Lung (tissue), 17 donors: ENCODE measurements at places on chromosomes 2 and 18.
A peak's percentile ranks its signal among the peaks of the same experiment; 100 is the strongest.

- DNase-seq: peak; percentile 54
Observed at GRCh38 chr18:11689669-11690565, 853 bp downstream of the GNAL start.

DNA sequence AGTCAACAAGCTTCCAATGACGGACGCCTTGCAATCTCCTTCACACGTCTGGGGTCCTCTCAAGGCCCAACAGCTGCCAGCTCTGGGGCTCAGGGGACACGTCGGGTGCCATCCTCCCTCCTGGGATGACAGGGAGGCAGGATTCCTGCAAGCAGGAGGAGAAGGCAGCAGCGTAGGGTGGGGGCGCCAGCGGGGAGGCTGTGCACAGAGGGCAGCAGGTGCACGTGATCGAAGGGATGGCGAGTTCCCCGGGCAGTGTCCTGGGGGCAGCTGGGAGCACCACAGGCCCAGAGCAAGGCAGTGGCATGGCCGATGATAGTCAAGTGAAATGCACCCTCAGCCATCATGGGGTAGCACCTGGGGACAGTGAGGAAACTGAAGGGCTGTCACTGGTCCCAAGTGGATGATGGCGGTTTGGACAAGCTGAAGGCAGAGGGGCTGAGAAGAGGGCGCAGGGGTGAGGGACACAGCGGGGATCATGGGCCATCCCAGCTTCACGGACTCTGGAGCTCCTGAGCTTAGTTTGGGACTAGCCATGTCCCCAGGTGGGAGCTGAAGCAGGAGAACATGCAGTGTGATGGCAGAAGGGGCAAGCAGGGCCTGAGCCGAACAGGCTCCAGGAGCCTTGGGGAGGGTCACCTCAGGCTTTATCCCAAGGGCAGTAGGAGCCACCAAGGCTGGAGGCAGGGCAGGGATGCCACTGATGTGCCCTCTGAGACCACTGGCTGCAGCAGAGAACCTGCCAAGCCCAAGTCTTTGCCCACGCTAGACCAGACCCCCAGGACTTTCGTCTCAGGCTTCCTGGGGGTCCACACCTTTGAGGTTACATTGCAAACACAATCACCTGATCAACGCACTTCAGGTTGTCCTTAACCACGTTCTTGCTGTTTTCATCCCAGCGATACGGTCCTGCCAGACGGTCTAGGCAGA lies 16.3 kb upstream of the SNED1 start:
- DNase-seq: no peak

GRCh38 chr18:77762642-77763041 lies 513.0 kb downstream of the GALR1 start:
- no peak for DNase-seq

DNA sequence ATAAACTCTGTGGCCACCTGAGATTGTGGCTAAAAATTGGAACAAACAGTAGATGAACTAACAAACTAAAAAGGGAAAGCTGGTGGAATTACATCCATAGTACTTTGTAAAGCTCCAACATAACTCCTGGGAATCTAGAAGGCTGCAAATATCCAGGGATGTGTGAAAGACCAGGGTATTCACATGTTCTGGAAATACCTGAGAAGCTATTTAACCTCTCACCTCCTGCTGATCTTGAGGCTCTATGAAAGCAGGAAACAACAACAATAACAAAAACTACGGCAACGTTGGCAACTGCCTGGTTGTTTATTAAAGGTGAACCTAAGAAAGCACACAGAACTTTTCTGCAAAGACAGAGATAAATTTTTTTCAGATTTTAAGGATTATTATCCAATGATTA lies 171.3 kb downstream of the CCDC178 start:
- DNase-seq: no peak

- no peak for DNase-seq
Observed at GRCh38 chr2:126971162-126971480, 72.4 kb downstream of the TEX51 start.

- DNase-seq: no peak
Observed at GRCh38 chr2:240095556-240096523, 40.3 kb downstream of the COPS9 start.

DNA sequence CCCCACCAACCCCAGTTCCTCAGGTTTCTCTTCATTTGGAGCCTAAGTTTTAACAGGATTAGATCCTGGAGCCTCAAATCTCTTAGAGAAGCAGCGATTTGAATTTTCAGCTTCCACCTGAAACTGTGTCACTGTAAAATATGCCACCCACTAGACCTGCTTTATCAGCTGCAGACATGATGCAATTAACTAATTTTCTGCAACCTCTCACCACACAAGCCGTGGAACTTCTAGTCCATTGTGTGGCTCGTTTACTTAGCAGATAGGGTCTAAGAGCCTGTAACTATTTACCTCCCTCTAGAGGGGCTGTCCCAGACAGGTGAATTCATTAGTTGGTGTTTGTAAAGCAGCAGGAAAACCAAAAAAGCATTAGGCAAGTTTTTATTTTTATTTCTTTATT lies 31.6 kb upstream of the FZD5 start:
- DNase-seq: peak; percentile 31

DNA sequence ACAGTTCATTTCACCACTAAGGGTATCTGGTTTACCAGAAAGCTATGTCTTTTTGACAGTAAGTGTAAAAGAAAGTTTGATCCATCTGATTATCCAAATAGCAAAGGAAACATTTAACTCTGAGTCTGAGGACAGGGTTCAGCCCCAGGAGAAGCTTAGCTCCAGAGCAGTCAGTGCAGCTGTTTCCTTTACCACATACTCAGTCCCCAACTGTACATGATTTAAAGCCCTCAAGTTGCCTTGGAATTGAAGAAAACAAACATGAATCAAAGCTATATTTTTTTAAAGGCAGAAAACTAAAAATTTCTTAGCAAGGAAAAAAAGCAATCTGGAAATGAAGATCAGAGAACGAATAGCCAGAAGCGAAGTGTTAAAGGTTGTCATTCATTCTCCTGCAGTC lies 746.0 kb downstream of the METTL4 start:
- DNase-seq: no peak

DNA sequence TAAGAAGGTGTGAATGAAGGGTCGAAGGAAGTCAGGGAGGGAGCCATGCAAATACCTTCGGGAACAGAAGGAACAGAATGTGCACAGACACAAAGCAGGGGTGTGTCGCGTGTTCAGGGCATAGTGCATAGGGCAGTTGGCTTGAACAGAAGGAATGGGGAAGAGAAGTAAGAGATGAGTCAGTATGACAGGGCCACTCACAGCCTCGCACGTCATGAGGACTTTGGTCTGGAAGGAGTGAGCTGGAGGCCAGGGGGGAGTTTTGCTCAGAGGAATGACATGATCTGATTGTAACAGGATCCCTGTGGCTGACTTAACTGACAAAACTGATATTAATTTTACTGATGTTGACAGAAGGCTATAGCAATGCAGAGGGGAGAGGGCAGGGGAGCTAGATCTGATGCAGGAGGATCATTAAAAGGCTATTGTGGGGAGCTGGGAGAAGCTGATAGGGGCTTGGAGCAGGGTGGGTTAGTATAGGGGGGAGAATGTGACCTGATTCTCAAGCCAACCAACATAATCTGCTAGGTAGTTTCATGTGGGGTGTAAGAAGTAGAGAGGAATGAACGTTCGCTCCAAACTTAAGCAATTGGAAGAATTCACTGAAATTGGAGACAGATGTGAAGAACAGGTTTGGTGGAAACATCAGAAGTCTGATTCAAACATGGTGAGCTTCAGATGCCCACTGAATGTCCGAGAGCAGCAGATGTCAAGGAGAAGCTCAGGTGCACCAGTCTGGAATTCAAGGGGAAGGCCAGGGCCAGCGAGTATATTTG lies 60.4 kb upstream of the COPS8 start:
- no peak for DNase-seq

- DNase-seq: no peak
Observed at GRCh38 chr18:39870591-39870990, 2084.4 kb upstream of the PIK3C3 start.

DNA sequence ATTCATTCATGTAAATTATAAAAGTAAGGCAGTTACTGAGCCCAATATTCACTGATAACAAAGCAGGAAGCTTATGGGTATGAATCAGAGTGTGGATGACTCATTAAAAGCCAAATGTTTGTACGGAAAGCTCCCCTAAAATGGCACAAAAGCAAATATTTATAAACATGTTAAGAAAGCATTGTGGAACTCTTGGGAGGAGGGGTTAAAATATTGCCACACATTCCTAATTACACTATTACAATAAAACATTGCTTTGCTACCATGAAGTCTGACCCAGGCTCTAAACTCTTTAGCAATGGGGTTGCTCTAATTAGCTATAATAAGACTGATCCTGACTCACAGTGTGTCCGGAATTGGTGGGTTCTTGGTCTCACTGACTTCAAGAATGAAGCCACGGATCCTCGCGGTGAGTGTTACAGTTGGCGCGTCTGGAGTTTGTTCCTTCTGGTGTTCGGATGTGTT lies 110.9 kb downstream of the NAB1 start:
- peak; percentile 14 for DNase-seq

DNA sequence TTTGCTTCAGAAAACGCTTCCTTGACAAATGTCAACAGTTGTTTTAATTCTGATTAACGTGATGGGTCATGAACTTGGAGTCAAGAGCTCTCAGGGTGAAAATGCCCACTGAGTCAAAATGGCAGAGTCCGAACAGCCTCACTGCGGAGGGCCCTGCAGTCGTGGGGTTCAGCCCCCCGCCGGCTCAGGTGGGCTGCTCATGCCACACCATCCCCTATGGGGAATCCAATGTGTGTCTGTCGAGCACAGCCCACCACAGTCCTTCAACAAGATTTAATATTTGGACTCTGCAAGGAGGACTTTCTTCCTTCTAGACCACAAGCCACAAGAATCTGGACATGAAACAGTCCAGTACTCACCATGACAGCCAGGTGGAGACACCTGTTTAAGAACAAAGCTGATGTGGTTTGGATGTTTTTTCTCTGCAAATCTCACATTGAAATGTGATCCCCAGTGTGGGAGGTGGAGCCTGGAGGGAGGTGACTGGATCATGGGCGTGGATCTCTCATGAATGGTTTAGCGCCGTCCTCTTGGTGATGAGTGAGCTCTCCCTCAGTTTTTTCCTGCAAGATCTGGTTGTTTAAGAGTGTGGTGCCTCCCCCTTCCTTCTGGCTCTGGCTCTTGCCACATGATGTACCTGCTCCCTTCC lies 201.0 kb downstream of the NDUFA10 start:
- peak; percentile 49 for DNase-seq

GRCh38 chr2:120037995-120038541 lies 25.2 kb downstream of the EPB41L5 start:
- DNase-seq: no peak

DNA sequence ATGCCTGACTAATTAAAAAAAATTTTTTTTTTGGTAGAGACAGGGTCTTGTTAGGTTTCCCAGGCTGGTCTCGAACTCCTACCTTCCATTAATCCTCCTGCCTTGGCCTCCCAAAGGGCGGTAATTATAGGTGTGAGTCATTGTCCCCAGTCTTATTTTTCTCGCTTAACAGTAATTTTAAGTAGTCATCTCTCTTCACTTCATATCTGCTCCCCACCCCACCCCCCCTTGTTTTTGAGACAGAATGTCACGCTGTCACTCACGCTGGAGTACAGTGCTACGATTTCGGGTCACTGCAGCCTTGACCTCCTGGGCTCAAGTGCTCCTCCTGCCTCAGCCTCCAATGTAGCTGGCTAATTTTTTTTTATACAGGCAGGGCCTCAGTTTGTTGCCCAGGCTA lies 27.7 kb downstream of the RAB10 start:
- DNase-seq: no peak

DNA sequence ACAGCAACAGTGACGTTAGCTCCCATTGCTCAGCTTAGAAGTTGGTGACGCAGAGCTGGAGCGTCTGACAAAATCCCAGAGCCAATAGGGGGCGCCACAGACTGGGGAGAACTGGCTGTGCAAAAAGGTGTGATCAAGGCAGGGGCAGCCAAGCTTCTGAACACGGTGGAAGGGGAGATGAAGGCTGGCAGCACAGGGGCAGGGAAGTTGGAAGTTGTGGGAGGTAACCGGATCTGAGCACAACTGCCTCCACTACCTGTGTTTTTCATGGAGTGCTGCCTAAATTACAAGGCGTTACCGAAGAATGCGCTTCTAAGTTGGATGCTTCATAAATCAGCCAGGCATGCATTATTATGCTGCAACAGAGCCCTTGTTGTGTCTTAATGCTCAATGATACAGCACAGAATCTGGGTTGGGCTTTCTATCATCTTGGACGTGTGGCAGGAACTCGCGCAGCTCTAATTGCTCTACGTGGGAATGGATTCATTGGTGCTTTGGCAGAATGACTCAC lies 370.0 kb downstream of the SLC4A3 start:
- DNase-seq: peak; percentile 54
